Activated T-cell treated with anti-CD3 and anti-CD28 coated beads for 24 hours (primary cell): ENCODE measurements at places on chromosomes 16 and 17.

DNA sequence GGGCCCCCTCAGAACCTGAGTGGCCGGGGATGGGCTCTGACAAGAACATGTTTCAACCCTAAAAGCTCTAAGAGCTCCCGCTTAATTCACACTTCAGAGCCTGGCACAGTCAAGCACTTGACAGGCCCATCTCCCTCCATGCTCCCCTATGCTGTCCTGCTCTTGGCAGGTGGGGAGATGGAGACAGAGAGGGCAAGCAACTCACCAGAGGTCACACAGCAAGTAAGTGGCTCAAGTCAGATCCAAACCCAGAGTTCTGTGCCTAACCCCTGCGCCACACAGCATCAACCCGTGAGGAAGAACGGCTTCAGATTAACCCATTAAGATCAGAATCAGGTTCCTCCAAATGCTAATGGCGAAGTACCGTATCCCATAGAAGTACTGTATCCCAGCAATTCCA is 36.4 kb downstream of the NECAB2 start:
- no peak for DNase-seq

DNA sequence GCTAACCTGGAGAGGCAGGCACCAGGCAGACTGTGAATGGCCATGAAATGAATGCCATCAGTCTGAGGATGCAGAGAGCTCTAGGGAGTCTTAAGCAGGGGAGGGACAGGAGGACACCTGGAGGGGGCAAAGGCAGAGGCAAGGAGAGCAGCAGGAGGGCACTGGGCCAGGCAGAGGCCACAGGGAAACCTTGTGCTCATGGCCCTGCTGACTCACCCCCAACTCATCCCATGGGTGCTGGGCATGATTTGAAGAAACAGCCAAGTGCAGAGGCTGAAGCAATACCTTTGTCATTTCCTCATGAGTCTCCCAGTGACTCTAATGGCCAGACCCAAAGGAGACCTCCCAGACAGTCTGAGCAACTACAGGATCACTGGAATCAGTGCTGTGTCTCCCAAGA is 141.4 kb downstream of the TMEM132E start:
- no peak for DNase-seq

GRCh38 chr16:81335669-81336068 is 20.9 kb downstream of the GAN start:
- no peak for DNase-seq

DNA sequence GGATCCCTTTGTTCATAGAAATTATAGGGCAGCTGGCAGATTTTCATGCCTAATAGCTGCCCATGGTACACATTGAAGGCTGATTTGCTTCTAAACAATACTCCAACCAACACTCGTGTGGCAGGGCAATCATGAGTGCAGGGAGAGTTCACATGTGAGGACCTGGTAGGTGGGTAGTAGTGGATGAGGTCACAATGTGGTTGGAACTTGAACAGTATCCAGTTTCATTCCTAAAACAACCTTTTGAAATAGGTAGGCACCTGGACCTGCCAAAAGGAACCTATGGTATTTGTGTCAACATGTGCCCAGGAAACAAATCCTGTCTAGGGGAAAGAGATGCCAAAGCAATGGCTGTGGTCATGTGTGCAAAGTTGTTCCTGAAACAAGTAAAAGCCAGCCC is 32.8 kb downstream of the CCL4 start:
- no peak for DNase-seq

DNA sequence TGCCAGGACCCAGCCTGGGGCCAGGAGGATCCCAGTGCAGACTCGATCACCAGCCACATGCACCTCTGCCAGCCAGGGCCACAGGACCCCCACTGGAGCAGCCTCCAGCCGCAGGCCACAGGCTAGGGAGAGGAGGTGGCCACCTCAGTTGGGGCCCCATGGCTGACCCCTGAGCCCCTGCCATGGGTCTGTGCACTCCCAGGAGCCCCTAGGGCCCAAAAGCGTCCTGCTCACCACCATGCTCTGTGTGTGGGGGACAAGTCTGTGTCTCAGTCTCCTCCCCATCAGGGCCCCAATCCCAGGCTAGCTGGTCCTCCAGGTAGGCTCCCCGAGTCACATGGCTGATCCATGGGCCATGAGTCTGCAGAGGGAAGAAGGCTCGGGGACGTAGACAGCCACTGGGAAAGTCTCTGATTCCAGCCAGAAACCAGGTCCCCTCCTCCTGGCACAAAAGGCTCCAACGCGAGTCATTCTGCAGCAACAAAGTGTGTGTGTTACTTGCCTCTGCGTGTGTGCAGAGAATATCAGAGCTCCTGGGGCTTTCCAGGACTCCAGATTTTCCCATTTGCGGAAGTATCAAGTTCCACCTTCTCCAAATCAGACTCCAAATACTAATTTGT is 6.1 kb upstream of the PRSS8 start:
- no peak for DNase-seq

GRCh38 chr16:67663151-67663876 is 2.6 kb downstream of the PARD6A start:
- no peak for DNase-seq

GRCh38 chr16:17362183-17362582 is 108.6 kb downstream of the XYLT1 start:
- no peak for DNase-seq
